ENCODE measurements at places on chromosomes 5 and 9.

- no peak for DNase-seq
Observed at GRCh38 chr9:34579104-34579807, 10.3 kb downstream of the CNTFR start.

- DNase-seq: no peak
Observed at GRCh38 chr5:145350513-145350912, 484.6 kb downstream of the PRELID2 start.

DNA sequence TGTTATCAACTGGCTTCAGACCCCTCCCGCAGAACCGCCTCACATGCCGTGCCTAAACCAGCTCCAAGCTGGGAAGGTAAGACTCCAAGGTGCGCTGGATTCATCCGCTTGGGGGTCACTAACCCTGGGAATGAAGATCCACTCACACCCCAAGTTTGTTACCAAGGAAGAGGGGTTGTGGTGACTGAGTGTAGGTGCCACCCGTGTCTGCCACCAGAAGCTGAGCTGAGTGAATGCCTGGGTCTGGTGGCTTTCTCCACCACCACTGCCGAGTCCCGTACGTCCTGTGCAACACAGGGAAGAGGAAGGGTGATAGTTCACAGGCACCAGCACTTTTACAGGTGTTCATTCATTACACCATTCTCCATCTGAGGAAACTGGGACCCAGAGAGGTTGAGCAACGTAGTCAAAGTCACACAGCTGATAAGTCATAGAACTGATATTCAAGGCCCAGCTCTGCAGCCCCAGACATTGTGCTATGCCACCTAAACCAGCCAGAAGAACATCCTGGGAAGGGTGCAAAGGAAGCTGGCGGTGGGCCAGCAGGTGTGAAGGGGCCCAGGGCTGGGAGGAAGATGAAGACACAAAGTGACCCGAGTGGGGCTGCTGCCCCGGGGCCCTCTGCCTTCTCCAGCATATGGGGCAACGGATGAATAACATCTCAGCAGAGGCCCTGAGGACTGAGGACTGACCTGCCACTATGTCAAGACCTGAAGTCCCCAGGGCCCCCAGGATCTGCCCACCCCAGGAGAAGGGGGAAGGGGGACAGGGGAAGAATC is 70.9 kb upstream of the PPP1R26 start:
- DNase-seq: no peak

GRCh38 chr9:5122116-5122515 is 63.3 kb downstream of the INSL6 start:
- DNase-seq: no peak

DNA sequence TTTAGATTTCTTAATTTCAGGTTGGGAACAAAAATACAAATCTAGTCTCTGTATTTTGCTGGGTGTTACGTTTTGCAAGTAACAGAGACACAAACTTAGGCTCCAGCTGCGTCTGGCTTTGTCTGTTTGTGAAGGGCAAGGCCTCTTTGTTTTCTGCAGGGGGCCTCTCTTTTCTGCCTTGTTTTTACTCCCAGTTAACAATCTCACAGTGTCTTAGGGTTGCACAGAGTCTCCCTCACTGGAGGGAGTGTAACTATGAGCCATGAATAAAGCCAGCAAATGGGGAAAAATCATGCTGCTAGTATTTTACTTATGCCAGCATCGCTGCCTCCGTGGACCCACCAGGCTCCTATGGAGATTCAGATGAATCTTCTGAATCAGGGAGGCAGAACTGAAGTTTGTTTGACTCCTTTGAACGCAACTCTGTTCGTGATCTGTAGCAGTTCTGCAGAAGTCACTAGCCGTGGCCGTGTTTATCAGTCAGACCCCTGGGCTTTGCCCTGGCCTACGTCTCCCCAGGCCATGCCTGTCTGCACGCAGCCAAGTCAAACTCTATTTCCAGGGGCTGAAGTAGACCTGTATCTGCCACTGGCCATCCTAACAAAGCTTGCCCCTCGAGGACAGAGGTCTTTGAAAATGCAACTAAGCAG is 77.2 kb downstream of the ATP10B start:
- DNase-seq: no peak
